ENCODE measurements at places on chromosomes 1 and 21. TPM values are rescaled to one million over a fixed set of nuclear protein-coding genes. Genes with fewer than 3 reads are reported as not detected.

The MIXL1 gene
- not detected for total RNA-seq

The MTHFR gene
- 7.8 TPM for total RNA-seq

The ADGRB2 gene
- 22.6 TPM for total RNA-seq

The AIRE gene
- not detected for total RNA-seq

The C1QTNF12 gene
- 0.57 TPM for total RNA-seq

The SELL gene
- total RNA-seq = not detected

The C1orf21 gene
- 10.2 TPM for total RNA-seq

The DENND2C gene
- total RNA-seq = 4.6 TPM

The RGS2 gene
- 21.1 TPM for total RNA-seq

The MSTO1 gene
- 25.5 TPM for total RNA-seq

The KRTAP19-1 gene
- total RNA-seq = not detected

The KRTAP26-1 gene
- total RNA-seq = not detected

The C8A gene
- not detected for total RNA-seq

The KCNAB2 gene
- total RNA-seq = 1.0 TPM

The PRRX1 gene
- 3.7 TPM for total RNA-seq

The SLC37A1 gene
- total RNA-seq = not detected

The SPATA17 gene
- 0.19 TPM for total RNA-seq

The LIN28A gene
- under 0.01 TPM for total RNA-seq

The OR2G6 gene
- not detected for total RNA-seq

The ST6GALNAC3 gene
- total RNA-seq = not detected

The OR2M3 gene
- not detected for total RNA-seq

The FAM72B gene
- 6.3 TPM for total RNA-seq

The OR2T11 gene
- not detected for total RNA-seq

The RIMKLA gene
- not detected for total RNA-seq

The TRIM67 gene
- total RNA-seq = not detected

The TINAGL1 gene
- total RNA-seq = not detected

The PTGER3 gene
- total RNA-seq = not detected

The ADAMTS5 gene
- 10.1 TPM for total RNA-seq

The KLHL17 gene
- total RNA-seq = 13.7 TPM

The S100B gene
- total RNA-seq = not detected

The STYXL2 gene
- 2.6 TPM for total RNA-seq

The RHOU gene
- 0.58 TPM for total RNA-seq

The USP16 gene
- 41.1 TPM for total RNA-seq

The KRTAP12-4 gene
- total RNA-seq = not detected

The CA14 gene
- total RNA-seq = not detected

The SYTL1 gene
- total RNA-seq = not detected

The HES2 gene
- total RNA-seq = 0.06 TPM

The ANGPTL3 gene
- not detected for total RNA-seq

The RHCE gene
- total RNA-seq = 1.6 TPM

The RORC gene
- not detected for total RNA-seq

The FALEC gene
- total RNA-seq = not detected

The ATP6V1G3 gene
- not detected for total RNA-seq

The PSMD4 gene
- 175 TPM for total RNA-seq

The UBL4B gene
- total RNA-seq = not detected

The MAD2L2 gene
- total RNA-seq = 86.2 TPM

The GSTM1 gene
- total RNA-seq = 1.1 TPM

The DDI2 gene
- 10.8 TPM for total RNA-seq

The SLC44A5 gene
- not detected for total RNA-seq

The ADAMTSL4 gene
- 3.1 TPM for total RNA-seq

The PIK3C2B gene
- total RNA-seq = not detected

The GBP3 gene
- 67.6 TPM for total RNA-seq

Measured in LHCN-M2 (cell line).